ENCODE measurements at places on chromosomes 2 and 18.

DNA sequence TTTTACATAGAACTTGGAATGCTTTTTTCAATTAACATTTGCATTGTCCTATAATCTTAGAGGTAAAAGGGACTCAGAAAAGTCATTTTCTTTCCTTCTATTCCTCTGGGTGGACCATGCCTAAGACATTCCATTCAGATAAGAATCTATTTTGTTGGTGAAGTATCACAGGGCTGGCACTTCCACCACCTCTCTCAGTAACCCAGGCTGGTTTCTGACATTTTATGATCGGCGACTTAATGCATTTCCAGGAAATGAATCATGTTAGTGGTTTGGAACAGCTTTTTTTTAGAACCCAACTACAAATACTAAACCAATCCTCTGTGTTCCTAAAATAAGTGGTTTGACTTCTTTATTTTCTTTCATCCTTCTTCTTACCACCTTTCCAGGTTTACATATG is 27.0 kb downstream of the GAD1 start:
- DNase-seq = no peak

DNA sequence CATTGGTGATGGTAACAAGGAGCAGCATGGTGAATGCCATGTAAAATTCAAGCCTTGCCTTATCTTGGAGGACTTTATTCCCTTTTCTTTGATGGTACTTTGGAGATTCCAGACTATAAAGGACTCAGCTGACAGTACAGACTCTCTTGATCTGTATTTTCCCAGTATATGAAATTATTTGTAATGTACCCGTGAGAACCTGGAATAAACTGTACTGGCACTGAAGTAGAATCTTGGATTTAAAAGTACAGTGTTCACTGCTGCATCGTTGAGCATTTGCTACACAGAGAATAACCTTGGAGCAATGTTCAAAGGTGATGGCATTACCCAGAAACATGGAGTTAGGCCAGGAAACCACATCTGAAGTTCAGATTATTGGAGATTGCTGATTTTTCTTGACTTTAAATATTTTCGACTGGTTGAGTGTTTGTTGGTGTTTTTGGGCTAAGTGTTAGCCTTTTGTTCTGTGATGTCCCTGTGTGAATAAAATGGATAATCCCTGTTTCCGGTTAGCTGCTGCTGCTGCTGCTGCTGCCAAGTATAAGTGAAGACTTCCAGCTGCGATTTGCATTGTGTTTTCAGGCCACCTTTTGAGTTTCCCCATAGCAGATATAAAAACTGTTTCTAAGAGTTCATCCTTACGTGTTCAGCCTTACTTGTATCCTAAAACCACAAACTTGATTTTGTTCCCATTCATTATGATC is 122.0 kb downstream of the SPTBN1 start:
- DNase-seq = no peak

GRCh38 chr18:2570772-2571199 is 519 bp downstream of the METTL4 start:
- DNase-seq = no peak

GRCh38 chr18:42778024-42778423 is 337.5 kb downstream of the RIT2 start:
- no peak for DNase-seq

GRCh38 chr2:63977904-63978303 is 41.3 kb downstream of the VPS54 start:
- peak; percentile 4 for DNase-seq

GRCh38 chr2:45640576-45640975 is 10.9 kb upstream of the PRKCE start:
- no peak for DNase-seq

- DNase-seq = no peak
Observed at GRCh38 chr2:139828011-139828410, 1047.8 kb upstream of the NXPH2 start.
